ENCODE measurements at places on chromosomes 6 and 20. TPM values are rescaled to one million over a fixed set of nuclear protein-coding genes. Genes with fewer than 3 reads are reported as not detected.
A peak's percentile ranks its signal among the peaks of the same experiment; 100 is the strongest.

The ZNF391 gene
- 1.9 TPM for total RNA-seq

DNA sequence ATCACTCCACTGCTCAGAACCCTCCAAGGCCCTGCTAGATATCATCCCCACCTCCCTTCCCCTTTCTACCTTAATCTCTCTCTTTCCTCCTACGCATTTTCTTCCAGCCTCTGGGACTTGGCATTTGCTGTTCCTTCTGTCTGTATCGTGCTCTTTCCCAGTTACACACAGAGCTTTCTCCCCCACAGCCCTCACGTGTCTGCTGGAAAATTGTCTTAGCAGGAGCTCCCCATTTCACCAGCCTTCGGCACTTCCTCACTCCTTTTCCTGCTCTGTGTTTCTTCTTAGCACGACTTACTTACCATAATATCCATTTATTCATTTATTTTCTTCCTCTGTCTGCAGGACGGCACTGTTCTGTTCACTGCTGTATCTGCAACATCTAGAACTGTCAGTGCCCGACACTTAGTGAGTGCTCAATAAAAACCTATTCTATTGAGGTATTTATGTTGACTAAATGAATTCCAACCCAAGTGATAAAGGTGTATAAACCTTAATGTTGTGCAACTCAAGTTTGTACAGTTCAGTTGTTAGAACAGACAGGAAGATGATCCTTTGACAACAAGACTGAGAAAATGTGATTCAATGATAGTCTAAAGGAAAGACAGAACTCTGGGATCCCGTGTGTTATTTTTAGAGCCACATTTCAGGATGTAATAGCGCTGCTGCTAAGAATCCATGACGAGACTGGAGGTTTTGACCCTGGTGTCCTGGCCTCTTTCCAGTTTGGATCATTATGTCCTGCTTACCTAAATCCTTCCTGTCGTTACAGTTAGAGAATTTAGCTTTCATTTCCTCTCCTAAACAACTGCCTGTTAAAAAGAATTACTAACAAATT lies 170.1 kb upstream of the LAMP5 start:
- H3K27ac ChIP-seq: no peak overlapping the region
- DNase-seq: no peak
- no peak overlapping the region for H3K4me3 ChIP-seq
- no peaks in the 10 kb centered on the region for H3K27me3 ChIP-seq
- no peaks in the 10 kb centered on the region for H3K36me3 ChIP-seq

DNA sequence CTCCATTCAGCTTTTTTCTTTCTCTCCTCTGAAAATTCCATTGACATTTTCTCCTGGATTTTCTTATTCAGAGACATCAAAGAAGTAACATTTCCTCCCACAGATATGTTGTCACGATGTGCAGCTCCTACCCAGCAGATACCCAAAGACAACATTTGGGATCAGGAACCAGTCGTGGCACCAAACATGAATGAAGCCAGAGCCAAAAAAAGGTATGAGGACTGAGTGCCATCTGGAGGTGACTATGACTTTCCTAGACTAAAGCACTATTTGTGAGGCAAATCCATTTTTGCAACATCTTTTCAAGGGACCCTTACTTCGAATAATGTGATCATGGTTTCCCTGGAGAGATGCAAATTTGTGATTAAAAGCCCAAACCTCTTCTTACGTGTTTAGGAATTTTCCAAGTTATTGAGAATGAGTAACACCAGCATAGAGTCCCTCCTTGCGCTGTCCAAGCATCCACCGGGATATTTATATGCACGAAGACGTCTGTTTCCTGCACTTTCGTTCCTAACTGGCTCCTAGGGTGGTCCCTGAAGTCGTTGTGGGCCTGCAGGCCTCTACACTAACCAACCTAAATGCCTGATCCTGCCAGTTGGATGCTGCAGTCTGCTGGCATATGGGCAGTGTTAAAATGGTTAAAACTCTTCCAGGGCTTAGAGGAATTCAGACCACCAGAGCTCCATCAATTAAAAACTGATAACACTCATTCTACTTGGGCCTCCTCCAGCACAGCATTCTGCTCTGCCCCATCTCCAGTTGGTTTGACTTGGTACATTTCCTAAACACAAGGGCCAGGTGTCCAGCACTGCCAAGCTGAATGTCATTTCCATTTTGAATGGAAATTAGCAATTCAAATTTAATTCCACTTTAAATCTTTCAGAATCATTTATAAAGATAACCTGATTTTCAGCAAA lies 256.6 kb downstream of the C6orf118 start:
- H3K36me3 ChIP-seq: no peaks in the 10 kb centered on the region
- H3K4me1 ChIP-seq: no peaks in the 10 kb centered on the region
- no peak overlapping the region for H3K27ac ChIP-seq

The RPN2 gene
- 165 TPM for total RNA-seq

GRCh38 chr6:148419430-148419829 lies 76.8 kb downstream of the SASH1 start:
- H3K36me3 ChIP-seq: no peaks in the 10 kb centered on the region
- peaks cover 3% of the 10 kb centered on the region for H3K27me3 ChIP-seq
- H3K27ac ChIP-seq: no peak overlapping the region
- no peaks in the 10 kb centered on the region for H3K4me1 ChIP-seq
- no peak for DNase-seq

DNA sequence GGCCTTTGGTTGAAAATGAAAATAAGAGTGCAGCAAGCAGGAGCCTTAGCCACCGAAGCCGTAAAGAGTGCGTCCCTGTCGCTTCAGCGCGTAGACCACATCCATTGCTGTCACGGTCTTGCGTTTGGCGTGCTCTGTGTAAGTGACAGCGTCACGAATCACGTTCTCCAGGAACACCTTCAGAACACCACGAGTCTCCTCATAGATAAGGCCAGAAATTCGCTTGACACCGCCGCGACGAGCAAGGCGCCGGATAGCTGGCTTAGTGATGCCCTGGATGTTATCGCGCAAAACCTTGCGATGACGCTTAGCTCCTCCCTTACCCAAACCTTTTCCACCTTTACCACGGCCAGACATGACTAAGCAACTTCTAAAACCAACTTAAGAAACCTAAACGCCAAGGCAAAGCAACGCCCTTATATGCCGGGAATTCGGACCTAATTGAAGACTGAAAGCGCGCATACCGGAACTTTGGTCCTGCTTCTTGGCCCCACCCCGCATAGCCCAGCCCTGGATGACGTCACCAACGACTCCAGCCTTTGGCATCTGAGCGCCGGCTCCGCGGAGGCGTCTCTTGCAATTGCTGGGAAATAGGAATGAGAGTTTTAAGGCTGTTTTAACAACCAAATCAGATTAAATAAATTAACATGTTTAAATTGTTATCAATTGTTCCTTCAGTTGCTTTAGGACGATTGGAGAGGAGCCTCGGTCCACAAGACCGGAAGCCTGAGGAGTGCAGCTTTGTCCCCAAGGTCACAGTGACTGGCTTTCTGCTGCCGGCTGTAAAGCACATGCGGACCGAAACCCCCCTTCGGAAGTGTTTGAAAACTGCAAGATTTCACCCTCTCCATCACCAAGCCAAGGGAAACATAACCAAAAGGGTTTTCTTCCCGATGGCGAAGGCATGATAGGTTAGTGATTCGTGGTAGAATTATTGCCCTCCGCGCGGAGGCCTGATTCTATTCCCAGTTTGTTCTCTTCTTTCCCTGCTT lies 79.6 kb upstream of the BTN3A2 start:
- peak; percentile 99 for DNase-seq
- H3K27me3 ChIP-seq: peaks cover 2% of the 10 kb centered on the region
- peak overlapping the region; percentile 95 for H3K27ac ChIP-seq

- peaks cover 31% of the 10 kb centered on the region for H3K4me1 ChIP-seq
- peaks cover 66% of the 10 kb centered on the region for H3K27me3 ChIP-seq
- peaks cover 7% of the 10 kb centered on the region for H3K36me3 ChIP-seq
- no peak overlapping the region for H3K4me3 ChIP-seq
- peak; percentile 51 for DNase-seq
These were observed 1.9 kb upstream of the ULBP1 start for GRCh38 chr6:149961728-149962425.

DNA sequence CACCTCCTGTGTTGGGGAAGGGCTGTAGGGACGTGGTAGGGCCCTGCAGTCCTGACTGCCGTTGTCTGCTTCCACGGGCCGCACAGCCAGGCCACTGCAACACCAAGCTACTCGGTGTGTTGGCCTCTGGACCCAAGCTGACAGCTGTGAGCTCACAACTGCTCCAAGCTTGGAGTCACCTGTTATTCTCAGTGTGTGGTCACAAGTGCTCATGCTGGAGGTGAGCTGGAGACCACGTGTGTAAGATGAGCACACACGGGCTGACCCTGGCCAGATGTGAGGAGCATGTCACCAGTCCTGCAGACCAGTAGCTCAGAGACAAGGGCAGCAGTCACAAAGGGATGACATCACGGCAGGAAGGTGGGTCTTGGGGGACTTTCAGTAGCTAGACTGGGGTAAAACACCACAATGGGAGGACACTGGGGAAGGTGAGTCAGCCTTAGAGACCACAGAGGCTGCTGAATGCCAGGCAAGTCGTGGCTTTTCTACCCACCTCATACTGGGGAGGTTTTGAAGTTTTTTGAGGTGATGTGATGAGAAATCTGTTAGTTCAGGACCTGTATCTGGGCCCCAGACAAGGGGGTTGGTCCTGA lies 87.3 kb downstream of the FAM120B start:
- peak; percentile 64 for DNase-seq
- no peaks in the 10 kb centered on the region for H3K27me3 ChIP-seq
- peak overlapping the region; percentile 7 for H3K27ac ChIP-seq
- H3K36me3 ChIP-seq: peaks cover 62% of the 10 kb centered on the region
- peaks cover 11% of the 10 kb centered on the region for H3K4me1 ChIP-seq
- H3K4me3 ChIP-seq: no peak overlapping the region

The DLGAP4 gene
- 23.6 TPM for total RNA-seq

The ROS1 gene
- total RNA-seq: not detected

DNA sequence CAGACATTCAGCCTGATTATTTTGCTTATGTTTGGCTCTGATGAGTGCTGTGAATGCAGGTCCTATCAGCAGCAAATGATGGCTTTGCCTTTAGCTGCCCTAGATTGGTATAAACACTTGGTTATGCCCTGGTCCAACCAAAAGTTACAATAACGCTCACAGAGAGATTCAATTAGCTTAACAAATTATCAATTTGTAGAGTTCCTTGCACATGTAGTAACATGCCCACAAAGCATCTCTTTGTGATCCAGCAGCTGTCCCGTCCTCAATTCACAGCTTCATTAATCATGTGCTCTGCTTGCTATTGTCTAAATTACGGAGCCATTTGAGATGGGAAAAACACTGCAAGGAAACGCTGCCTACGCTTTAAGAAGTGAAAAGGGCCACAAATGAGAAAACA lies 457.9 kb downstream of the HDGFL1 start:
- no peak overlapping the region for H3K4me3 ChIP-seq
- no peak for DNase-seq
- no peaks in the 10 kb centered on the region for H3K4me1 ChIP-seq

GRCh38 chr20:13571662-13572061 lies 67.1 kb downstream of the TASP1 start:
- no peak overlapping the region for H3K4me3 ChIP-seq
- DNase-seq: no peak
- H3K27ac ChIP-seq: no peak overlapping the region
- no peaks in the 10 kb centered on the region for H3K27me3 ChIP-seq
- peaks cover 11% of the 10 kb centered on the region for H3K36me3 ChIP-seq

DNA sequence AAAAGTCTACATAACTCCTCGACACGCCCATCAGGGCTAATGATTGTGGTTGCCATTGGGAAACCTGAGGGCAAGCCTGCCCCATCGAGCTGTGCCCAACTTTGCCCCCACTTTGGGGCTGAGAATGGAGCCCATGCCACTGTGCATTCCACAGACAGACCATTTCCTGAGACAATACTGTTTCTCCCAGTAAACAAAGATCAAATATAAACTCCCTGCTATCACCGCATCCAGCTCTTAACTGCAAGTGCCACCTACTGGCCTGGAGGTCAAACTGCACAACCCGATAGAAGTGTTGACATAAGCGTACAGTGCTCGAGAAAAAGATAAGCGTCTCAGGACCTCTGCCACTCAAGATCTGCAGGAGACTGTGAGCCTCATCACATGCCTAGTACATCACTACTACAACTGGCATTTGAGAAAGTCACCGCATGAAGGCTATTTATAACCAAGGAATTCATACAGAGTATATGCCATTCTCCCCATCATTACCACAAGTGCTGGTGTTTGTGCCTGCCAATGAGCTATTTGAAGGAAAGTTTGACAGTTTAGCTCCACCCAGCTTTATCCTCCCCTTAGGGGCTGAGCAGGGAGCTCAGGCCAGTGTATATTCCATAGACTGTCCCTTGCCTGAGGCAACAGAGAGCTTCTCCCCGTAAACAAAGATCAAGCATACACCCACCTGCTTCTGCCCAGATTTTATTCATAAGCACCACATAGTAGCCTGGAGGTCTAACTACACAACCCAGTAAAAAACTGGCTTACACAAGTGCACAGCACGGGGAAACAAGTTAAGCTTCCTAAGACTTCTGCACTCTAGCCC lies 4.5 kb upstream of the DEFB126 start:
- H3K27me3 ChIP-seq: peaks cover 23% of the 10 kb centered on the region
- no peaks in the 10 kb centered on the region for H3K4me1 ChIP-seq
- DNase-seq: peak; percentile 26
- H3K27ac ChIP-seq: no peak overlapping the region
- H3K36me3 ChIP-seq: no peaks in the 10 kb centered on the region

- H3K27me3 ChIP-seq: peaks cover 8% of the 10 kb centered on the region
- no peaks in the 10 kb centered on the region for H3K36me3 ChIP-seq
- H3K4me1 ChIP-seq: no peaks in the 10 kb centered on the region
- H3K27ac ChIP-seq: no peak overlapping the region
- H3K4me3 ChIP-seq: no peak overlapping the region
These were observed 44.7 kb downstream of the RSPH3 start for GRCh38 chr6:158955255-158955654.

DNA sequence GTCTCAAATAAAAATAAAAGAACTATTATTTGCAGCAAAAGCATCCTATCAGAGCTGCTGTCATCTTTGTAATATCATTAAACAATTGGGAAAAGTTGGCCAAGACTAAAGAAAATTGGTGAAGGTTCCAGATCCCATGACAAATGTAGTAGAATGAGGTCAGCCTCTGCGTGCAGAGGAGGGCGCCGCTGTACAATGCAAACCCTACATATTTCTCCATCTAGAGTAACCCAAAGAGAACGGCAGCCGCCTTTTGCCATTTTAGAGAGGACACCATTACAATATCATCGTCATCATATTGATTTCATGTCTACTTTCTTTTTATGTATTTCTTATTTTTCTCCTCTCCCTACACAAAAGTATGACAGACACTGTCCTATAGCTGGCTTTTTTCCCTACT lies 59.5 kb downstream of the ZMYND8 start:
- peaks cover 12% of the 10 kb centered on the region for H3K4me1 ChIP-seq
- H3K4me3 ChIP-seq: no peak overlapping the region
- H3K27me3 ChIP-seq: no peaks in the 10 kb centered on the region
- no peak for DNase-seq
- H3K36me3 ChIP-seq: peaks cover 74% of the 10 kb centered on the region

- H3K27me3 ChIP-seq: no peaks in the 10 kb centered on the region
- no peak for DNase-seq
- no peaks in the 10 kb centered on the region for H3K36me3 ChIP-seq
These were observed 98.8 kb upstream of the GRIK2 start for GRCh38 chr6:101294676-101295075.

GRCh38 chr6:108589244-108589791 lies 28.6 kb downstream of the FOXO3 start:
- no peak for DNase-seq
- H3K36me3 ChIP-seq: peaks cover 2% of the 10 kb centered on the region
- H3K4me3 ChIP-seq: no peak overlapping the region
- no peak overlapping the region for H3K27ac ChIP-seq
- H3K27me3 ChIP-seq: no peaks in the 10 kb centered on the region
- H3K4me1 ChIP-seq: peaks cover 37% of the 10 kb centered on the region

The POFUT1 gene
- total RNA-seq: 23.5 TPM

The RGS17 gene
- total RNA-seq: not detected

The TCP11 gene
- not detected for total RNA-seq
